ENCODE measurements at places on chromosomes 3 and 15. TPM values are rescaled to one million over a fixed set of nuclear protein-coding genes. Genes with fewer than 3 reads are reported as not detected.

SYNPR gene
- polyA plus RNA-seq, result 0.10 TPM

SCN11A gene
- polyA plus RNA-seq, result 0.97 TPM

PLSCR4 gene
- 85.6 TPM for polyA plus RNA-seq

SAMMSON gene
- polyA plus RNA-seq, result 0.08 TPM

CXCR6 gene
- 0.63 TPM for polyA plus RNA-seq

CCK gene
- not detected for polyA plus RNA-seq

HRG gene
- polyA plus RNA-seq, result 0.13 TPM

DPPA2 gene
- not detected for polyA plus RNA-seq

NEK10 gene
- 9.1 TPM for polyA plus RNA-seq

SLC49A4 gene
- 10.4 TPM for polyA plus RNA-seq

AMIGO3 gene
- polyA plus RNA-seq, result 1.9 TPM

GRK7 gene
- 0.15 TPM for polyA plus RNA-seq

ANKRD34C gene
- not detected for polyA plus RNA-seq

ADAMTSL3 gene
- 25.2 TPM for polyA plus RNA-seq

SETD2 gene
- polyA plus RNA-seq, result 60.7 TPM

DUOXA2 gene
- polyA plus RNA-seq, result not detected

TGM5 gene
- polyA plus RNA-seq, result not detected

SCAANT1 gene
- 2.7 TPM for polyA plus RNA-seq

LRRIQ4 gene
- 0.13 TPM for polyA plus RNA-seq

RASL12 gene
- 119 TPM for polyA plus RNA-seq

CISH gene
- polyA plus RNA-seq, result 22.8 TPM

PRSS50 gene
- polyA plus RNA-seq, result 1.2 TPM

CDHR4 gene
- 5.8 TPM for polyA plus RNA-seq

SAMD7 gene
- not detected for polyA plus RNA-seq

FBXW12 gene
- polyA plus RNA-seq, result 0.35 TPM

A4GNT gene
- 0.27 TPM for polyA plus RNA-seq

RTP3 gene
- polyA plus RNA-seq, result not detected

ZKSCAN7 gene
- 14.9 TPM for polyA plus RNA-seq

PRTG gene
- polyA plus RNA-seq, result 4.6 TPM

GRM2 gene
- 0.63 TPM for polyA plus RNA-seq

CRYGS gene
- 8.0 TPM for polyA plus RNA-seq

SNURF gene
- 23.9 TPM for polyA plus RNA-seq

LSAMP gene
- 29.4 TPM for polyA plus RNA-seq

TTC21A gene
- polyA plus RNA-seq, result 19.0 TPM

LOXL1 gene
- polyA plus RNA-seq, result 143 TPM

XXYLT1 gene
- polyA plus RNA-seq, result 27.2 TPM

HSPBAP1 gene
- 12.9 TPM for polyA plus RNA-seq

Data from right lung (tissue), 10 donors.